ENCODE measurements at places on chromosomes 5 and 9.
A peak's percentile ranks its signal among the peaks of the same experiment; 100 is the strongest.

GRCh38 chr9:68418259-68418845 is 61.9 kb downstream of the PGM5 start:
- no peak for DNase-seq

GRCh38 chr5:158482125-158482524 is 617.6 kb downstream of the EBF1 start:
- no peak for DNase-seq

DNA sequence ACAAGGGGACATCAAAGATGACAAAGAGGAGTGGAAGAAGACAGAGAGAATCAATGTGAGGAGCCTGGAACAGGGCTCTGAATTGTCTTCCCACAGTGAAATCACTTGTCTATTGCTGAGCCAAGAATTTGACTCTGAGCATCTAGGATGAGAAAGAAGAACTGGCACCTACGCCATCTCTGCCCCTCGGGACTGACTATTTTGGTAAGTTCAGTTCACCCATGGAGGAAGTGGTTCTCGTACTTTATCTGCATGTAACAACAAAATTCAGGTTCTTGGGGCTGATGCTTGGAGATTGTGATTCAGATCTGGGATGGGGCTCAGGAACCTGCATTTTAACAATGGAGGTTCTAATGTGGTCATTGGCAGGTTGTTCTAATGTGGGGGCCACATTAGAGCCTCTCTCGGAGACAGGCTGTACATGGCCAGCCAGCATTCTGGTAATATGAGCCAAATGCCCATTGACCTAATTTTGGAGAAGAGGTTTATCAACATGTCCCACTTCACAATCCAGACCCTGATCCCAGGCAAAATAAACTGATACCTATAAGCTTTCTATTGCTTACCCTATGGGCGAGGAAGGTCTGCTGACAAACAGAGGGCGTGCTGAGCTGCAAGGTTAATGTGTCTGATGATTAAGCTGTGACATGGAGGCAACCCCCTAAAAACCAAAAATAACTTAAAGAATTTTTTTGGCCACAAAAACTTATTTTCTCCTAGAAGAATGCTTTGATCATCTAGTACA is 2.7 kb upstream of the IL12B start:
- no peak for DNase-seq

DNA sequence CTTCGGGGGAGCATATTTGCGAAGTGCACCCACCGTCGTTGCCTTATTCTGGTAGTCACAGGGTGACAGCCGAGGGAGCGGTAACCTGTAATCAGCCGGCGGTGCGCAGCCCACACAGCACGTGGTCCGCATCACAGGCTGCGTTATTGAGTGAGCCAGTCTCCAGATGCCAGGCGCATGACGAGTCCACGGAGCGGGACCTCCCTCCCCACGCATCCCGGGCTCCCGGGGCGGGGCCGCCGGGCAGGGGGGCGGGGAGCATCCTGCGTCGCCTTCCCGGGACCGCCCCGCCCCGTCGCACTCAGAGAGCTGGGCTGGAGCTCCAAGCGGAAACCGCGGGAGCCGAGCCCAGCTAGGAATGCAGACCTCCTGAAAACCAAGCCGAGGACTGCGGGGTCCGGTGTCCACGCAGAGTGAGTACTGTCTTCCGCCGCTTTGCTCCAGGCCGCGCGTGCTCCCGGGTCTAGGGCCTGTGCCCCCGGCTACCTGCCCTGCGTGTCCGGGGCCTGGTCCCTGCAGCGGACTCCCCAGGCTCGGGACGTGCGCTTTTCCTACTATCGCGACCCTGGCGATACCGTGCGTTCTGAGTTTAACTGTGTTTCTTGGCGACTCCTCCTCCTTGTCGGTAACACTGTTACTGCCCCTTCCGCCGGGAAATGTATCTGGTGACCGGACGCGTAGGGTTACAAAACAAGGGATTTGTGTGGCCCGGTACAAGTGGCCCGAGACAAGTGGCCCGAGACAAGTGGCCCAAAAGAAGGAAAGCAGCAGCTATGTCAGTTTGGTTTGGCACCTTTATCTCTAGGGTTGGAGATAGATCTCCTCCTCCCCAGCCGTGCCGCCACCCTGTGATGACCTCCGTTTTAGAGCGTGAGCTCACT is 40.6 kb downstream of the CAST start:
- DNase-seq, result peak; percentile 95

GRCh38 chr9:70477907-70478480 is 63.5 kb upstream of the KLF9 start:
- no peak for DNase-seq

- DNase-seq, result no peak
Observed at GRCh38 chr5:123717139-123717538, 205.2 kb downstream of the CSNK1G3 start.

GRCh38 chr9:126151031-126151685 is 175.5 kb upstream of the MVB12B start:
- DNase-seq, result peak; percentile 74

DNA sequence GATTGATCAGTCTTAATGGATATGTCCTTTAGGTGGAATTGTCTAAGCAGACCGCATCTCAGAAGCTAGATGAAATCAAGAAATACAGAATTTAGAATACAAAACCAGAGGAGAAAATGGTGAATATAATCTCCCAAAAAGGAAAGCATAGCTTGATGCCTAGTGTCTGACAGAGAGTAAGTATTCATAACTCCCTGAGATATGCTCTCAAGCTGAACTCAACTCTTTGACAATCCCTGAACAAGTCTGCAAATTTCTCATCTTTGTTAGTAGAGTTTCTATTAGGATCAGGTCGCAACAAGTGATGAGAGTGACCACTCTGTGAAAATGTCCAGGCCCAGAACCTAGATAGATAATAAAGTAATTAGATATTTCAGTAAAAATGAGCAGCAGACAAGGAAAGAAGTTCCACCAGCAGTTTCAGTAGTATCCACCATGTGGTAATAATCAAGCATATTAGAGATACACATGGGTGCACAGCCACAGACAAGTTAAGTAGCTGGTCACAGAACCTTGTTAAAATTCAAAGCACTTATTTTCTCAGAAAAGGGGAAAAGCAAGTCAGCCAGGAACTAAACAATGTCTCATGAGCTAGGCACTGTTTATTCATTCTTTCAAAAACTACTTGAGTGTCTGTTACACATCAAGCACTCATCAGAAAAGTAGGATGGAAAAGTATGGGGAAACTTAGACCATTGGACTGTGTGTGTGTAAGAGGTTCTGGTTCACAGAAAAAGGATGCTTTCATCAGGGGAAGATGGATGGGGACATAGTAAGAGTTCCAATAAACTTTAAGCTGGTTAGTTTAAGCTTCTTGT is 481.5 kb upstream of the TUSC1 start:
- DNase-seq, result no peak

DNA sequence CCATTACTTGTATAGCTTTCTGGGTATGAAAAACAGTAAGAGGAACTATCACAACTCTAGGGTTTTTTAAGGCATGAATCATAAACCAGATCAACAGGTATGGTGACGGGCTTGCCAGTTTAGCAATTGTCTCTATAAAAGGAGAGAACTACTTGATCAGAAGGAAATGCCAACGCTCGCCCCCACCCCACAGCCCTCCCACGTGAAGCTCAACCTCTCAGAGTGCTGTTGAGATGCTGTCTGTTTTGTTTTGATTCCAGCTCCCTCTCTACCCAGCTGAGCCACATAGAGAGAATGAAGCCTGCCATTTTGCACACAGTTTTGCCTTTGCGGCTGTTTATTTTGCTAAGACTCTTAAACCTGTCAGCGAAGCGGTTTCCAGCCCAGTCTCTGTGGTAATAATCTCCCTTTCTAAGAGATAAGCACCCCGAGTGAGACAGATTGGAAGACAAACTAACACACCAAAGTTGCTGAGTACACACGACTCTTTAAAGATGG is 257.9 kb upstream of the ANKRD55 start:
- no peak for DNase-seq

DNA sequence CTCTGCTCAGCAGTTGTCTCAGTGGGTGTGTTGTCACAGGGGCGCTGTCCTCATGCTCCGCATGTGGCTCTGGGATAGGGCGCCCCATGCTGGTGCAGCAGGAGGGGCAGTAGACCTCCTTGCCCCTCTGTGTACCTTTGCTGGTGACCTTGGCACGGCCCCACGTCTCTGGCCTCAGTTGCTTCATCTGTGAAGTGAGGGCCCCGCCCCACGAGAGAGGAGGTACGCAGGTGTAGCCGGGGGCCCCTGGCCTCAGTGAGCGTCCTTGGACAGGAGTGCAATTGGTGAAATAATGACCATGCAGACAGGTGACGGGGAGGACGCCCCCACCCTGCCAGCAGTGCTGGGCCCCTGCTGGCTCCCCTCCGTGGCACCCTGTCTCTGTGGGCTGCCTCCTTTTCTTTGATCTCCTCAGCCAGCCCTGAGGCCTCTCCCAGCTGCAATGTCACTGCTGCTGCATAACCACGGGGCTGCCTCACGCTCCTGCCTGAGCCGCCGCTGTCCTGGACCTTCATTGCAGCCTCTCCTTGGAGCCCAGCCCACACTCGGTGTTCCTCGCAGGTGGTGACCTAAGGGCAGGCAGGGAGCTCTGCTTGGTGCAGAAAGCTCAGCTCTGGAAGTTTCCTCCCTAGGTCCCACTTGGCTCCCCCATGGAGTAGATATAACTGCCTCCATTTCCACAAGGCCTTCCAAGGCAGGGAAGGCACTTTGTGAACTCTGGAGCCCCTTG is 57.3 kb downstream of the PHF2 start:
- DNase-seq, result peak; percentile 41

- peak; percentile 51 for DNase-seq
Observed at GRCh38 chr5:58019614-58020013, 440.3 kb downstream of the PLK2 start.

DNA sequence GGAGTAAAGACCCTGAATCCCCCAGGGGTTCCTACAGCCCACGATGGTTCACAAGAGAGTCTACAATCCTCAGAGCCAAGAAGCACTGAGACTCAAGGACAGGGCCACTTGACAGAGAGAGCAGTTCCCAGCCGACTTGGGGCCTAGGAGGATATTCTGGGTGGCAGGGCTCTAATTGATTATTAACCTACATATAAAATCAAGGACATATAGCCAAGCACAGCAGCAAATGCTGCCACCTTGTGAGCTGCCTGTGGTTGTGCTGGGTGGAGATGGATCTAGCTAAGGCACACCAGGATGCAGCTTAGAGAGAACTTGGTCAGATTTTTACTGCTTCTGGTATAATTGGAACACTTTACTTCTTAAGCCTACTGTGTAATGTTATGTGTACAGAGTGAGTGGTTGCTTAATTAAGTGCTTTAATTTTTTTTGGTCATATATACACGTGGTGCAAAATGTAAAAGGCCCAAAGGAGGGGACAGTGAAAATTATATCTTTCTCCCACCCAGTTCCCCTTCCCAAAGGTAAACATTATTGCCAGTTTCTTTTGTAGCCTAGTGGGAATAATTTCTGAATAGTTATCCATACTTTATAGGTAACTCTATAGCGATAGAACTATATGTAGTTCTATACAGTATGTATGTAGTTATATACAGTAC is 78.8 kb downstream of the F2RL2 start:
- DNase-seq, result peak; percentile 65

DNA sequence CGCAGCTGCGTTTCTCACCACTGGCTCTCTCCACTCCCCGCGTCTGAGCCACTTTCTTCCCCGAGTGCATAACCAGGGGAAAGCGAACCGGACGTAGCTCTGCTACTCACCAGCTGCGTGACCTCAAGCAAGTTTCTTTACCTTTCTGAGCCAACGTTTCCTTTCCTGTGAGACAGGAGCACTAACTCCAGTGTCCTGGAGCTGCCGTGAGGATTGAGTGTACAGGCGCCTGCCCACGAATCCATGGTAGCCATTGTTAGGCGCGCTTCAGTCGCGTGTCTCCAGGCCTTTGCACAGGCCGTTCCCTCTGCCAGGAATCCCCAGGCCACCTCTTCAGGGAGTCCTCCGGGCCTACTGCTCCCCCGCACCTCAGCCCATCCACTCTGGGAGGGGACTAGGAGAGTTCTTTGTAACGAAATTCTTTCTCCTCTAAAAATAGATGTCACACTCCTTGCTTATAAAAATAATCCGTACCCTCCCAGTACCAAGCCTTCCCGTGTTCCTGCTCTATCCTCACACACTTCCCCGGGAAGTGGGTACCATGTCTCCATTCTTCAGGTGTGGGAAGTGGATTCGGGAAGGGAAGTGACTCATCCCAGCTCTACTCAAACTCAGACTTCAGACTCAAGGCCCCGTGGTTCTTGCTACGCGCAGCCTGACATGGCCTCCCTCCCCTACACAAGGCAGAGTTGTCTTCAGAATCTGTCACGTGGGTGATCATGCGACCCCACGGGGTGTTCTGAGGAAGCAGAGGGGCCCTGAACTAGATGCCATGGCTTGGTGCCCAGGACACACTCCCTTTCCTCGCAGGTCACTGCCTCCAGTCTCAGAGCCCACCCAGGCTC is 16.1 kb upstream of the CRB2 start:
- DNase-seq, result no peak

DNA sequence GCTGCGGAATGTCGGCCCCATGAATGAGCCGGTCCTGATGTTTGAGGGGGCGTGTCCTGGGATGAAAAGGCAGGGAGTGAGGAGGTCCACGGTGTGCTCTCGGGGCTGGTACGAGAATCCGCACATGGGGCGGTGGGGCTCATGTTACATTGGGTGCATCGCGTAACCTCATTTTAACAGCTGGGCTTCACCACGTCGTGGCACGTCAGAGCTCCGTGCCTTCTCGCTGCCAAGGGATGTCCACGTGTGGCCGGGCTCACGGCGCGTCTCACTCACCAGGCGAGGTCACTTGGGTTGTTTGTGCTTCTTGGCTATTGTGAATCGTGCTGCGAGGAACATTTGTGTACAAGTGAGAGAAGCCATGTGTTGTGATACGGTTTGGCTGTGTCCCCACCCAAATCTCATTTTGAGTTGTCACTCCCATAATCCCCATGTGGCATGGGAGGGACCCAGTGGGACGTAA is 29.1 kb upstream of the IRX4 start:
- DNase-seq, result no peak

- peak; percentile 76 for DNase-seq
Observed at GRCh38 chr5:133256276-133256675, 204.5 kb downstream of the HSPA4 start.

GRCh38 chr5:45252978-45253377 is 443.2 kb downstream of the HCN1 start:
- DNase-seq, result no peak

All from left lobe of liver (tissue), 2 donors.